ENCODE measurements at places on chromosomes 12 and 14. TPM values are rescaled to one million over a fixed set of nuclear protein-coding genes. Genes with fewer than 3 reads are reported as not detected.

MYF5 gene
- not detected for polyA plus RNA-seq

DNA sequence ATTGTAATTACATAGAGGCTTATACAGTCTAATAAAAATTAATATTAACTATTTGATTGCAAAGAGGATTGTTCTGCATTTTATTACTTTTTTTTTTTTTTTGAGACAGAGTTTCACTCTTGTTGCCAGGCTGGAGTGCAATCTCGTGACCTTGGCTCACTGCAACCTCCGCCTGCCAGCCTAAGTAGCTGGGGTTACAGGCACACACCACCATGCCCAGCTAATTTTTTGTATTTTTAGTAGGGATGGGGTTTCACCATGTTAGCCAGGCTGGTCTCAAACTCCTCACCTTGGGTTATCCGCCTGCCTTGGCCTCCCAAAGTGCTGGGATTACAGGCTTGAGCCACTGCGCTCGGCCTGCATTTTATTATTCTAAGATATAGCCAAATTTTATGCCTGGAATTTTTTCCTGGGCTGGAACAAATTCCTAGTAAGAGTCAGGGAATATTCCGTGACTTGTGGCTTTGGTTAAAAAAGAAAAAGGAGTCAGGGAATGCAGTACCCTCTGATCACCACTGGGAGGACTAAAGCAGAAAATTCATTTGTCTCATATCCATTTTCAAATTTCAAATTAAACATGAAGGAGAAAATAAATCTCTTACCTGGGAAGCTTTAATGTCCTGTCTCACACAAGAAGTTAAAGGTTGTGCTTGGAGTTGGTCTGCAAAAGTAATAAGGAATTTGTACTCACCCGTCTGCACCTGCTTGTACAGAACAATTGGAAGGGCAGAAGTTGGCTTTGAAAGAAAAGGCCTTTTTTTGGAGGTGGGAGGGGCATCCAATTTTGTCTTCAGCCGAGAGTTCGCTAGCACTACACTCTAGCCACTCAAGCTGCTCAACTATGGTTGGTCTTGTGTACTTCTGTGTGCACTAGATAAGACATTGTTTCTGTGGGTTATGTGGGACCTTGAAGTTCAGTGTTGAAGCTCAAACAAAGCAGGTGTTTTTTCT, 8.7 kb downstream of the MARK3 start:
- no peak for DNase-seq

GRCh38 chr14:68460541-68460940, 332.3 kb downstream of the ZFP36L1 start:
- no peak for DNase-seq

SLC38A1 gene
- polyA plus RNA-seq = 106 TPM

- no peak for DNase-seq
These were observed 105.2 kb upstream of the CDKN3 start for GRCh38 chr14:54291491-54292191.

DNA sequence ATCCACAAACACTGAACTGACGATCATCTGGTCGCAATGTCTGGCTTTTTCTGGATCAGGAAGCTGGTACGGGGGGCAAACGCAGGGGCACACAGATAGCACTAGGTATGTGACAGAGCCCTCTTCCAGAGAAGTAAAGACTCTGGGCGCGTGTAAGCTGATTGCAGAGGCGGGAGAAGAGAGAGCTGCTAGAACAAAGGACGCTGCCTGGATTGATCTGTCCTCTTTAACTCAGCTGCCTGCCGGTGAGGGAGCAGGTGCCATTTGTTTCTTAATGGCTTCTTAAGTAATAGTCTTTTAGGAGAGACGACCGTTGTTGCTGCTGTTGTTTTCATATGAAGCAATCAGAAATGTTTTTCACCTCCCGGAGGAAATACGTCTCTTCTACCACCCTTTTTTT, 77.3 kb downstream of the GLT1D1 start:
- no peak for DNase-seq

TAPBPL gene
- 7.3 TPM for polyA plus RNA-seq

GRCh38 chr14:51498411-51499227, 153.1 kb upstream of the FRMD6 start:
- DNase-seq = peak; percentile 94

- DNase-seq = peak; percentile 33
These were observed 6.2 kb upstream of the RNASE10 start for GRCh38 chr14:20499108-20499507.

DNA sequence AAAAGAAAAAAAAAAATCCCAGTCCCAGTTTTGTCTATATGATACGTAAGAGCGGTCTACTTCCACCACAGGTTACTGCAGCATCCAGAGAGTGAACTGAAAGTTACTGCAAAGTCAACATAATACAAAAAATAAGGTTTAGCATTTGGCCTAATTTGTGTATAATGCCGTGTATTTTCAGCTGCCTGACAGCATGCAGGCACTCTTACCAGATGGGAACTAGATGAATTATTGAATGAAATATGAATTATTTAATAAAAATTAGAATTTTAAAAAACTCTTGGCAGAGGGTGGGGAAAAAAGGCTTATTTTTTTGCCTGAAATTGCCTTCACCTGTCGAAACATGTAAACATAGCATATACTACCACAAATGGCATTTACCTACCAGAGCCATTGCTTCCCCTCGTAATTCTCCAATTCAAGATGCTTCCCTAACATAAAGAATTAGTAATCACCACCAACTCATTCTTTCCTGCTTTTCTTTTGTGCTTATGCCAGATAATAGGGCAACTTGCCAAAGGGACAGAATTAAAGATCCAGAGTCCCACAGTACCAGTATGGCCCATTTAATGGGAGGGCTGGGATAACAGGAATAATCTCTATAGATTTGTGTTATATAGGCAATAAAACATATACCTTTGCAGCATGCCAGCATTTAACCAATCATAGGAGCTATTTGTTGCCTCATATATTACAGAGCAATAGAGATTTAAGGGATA, 31.1 kb downstream of the ATF7 start:
- DNase-seq = no peak

DNA sequence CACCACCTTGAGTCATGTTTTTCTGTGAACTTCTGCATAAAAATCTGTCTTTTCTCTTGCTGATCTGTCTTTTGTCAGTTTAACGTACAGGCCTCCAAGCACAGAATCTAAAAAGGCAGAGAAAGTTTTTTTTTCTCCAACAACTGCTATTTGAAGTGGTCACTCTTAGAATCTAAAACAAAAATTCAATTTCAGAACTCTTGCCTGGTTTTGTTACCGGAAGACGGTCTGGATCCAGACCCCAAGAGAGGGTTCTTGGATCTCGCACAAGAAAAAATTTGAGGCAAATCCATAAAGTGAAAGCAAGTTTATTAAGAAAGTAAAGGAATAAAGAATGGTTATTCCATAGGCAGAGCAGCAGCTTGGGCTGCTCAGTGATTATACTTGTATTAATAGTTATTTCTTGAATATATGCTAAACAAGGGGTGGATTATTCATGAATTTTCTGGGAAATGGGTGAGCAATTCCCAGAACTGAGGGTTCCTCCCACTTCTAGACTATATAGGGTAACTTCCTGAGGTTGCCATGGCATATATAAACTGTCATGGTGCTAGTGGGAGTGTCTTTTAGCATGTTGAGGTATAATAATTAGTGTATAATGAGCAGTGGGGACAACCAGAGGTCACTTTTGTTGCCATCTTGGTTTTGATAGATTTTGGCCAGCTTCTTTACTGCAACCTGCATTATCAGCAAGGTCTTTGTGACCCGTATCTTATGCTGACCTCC, 150.0 kb upstream of the PLEKHA5 start:
- DNase-seq = no peak

DNA sequence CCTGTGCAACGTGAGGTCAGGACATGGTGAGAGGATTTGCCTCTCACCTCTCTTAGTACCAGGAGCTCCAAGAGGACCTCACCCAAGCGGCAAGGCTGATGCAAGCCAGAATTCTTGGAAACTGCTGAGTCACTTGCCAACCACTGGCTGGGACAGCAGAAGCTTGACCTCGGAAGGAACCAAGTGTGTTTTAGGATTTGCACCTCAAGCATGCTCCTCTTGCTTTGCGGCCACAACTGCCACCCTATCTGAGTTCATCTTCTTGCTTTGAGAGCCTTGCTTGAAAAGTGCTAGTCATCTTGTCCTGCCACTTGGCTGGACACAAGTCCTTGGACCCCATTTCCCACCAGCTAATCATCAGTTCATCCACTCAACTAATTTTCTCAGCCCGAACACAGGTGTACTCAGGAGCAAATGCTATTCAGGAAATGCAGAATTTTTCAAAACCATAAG, 195.8 kb downstream of the SLC25A21 start:
- DNase-seq = peak; percentile 58

CD27 gene
- not detected for polyA plus RNA-seq

BTBD7 gene
- 24.2 TPM for polyA plus RNA-seq

GARIN6 gene
- not detected for polyA plus RNA-seq

SMIM41 gene
- polyA plus RNA-seq = not detected

VDR gene
- polyA plus RNA-seq = 105 TPM

DNA sequence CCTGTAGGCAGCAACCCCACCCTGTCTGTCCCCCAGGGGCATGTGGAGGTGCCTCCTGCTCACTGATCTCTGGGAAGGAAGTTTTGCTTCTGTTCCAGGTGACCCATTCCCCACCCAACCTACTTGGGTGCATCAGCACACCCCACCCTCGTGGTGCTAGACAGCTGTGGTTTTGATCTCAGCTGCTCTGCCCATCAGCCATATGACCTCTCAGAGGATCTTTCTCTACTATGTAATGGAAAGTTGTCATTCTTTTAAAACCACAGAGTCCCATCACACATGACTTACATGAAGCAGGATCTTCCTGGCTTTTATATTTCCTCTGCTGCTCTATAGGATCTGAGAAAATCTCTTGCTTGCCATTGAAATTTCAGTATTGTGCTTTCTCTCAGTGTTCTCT, 13.5 kb upstream of the KRT82 start:
- DNase-seq = peak; percentile 59

DNA sequence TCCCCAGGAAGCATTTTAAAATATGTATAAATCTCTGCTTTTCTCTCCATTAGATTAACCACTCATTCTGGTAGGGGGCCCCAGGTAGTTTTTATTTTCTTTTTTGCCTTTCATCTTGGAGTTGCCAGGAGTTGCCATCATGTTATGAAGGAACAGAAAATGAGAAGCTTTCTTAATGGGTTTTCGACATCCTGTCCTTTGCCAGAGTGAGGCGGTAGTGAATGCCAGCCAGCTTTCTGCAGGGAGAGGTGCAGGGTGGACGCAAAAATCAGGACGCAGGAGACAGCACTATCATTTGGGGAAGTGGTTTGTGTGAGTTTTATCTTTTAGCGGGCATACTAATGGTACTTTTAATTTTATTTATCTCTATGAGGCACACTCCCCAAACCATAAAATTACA, 1.7 kb downstream of the RASSF8 start:
- peak; percentile 44 for DNase-seq

DNA sequence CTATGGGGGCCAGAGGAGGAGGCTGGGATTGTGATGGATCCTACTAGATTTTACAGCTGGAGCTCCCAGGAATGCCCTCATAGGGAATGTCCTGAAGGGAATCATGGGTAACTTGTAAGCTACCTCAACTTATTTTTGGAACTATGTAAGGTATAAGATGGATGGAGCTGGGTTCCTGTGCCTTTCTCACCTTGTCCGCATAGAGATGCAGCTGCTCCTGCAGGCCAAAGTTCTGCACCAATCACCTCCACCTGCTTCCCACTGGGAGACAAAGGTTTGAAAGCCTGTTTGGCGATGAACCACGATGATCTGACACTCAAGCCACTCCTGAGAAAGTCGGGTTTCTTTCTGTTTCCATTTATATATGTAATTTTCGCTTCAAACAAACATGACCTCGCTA, 648 bp upstream of the AKAP5 start:
- DNase-seq = no peak

GRCh38 chr12:48216785-48217184, 13.7 kb upstream of the OR10AD1 start:
- DNase-seq = no peak

NPAS3 gene
- 0.01 TPM for polyA plus RNA-seq

- no peak for DNase-seq
These were observed 440 bp upstream of the ISM2 start for GRCh38 chr14:77498984-77499527.

GRCh38 chr14:68011406-68012028, 191.9 kb downstream of the RAD51B start:
- DNase-seq = no peak

DNA sequence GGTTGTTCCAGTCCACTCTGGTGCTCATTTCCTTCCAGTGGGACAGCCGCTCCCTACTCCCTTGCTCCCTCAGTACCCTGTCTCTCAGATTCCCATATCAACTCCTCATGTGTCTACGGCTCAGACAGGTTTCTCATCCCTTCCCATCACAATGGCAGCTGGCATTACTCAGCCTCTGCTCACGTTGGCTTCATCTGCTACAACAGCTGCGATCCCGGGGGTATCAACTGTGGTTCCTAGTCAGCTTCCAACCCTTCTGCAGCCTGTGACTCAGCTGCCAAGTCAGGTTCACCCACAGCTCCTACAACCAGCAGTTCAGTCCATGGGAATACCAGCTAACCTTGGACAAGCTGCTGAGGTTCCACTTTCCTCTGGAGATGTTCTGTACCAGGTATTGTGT, 69.9 kb downstream of the RAD52 start:
- DNase-seq = peak; percentile 29

KRT72 gene
- not detected for polyA plus RNA-seq

DNA sequence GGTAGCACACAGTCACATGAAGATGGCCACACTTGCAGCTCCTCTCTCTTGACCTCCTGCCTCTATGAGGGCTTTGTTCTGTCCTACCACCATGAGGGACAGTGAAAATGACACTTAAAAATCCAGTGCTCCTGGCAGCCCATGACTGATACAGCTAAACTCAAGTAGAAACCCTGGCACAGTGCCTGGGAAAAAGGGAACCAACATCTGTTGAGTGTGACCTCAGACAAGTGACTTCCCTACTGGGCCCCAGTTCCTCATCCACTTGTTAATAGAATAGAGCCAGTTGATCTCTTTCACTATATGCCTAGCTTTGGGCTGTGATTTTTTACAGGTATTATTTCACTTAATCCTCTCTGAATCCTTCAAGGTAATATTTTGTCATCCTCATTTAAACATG, 4.8 kb downstream of the GUCY2C start:
- DNase-seq = no peak

- no peak for DNase-seq
These were observed 1124.6 kb downstream of the AACS start for GRCh38 chr12:126189856-126190255.

GPR84 gene
- polyA plus RNA-seq = 0.11 TPM

GRCh38 chr14:89344920-89345254, 72.1 kb downstream of the FOXN3 start:
- no peak for DNase-seq

ADCY6 gene
- polyA plus RNA-seq = 12.9 TPM

DNA sequence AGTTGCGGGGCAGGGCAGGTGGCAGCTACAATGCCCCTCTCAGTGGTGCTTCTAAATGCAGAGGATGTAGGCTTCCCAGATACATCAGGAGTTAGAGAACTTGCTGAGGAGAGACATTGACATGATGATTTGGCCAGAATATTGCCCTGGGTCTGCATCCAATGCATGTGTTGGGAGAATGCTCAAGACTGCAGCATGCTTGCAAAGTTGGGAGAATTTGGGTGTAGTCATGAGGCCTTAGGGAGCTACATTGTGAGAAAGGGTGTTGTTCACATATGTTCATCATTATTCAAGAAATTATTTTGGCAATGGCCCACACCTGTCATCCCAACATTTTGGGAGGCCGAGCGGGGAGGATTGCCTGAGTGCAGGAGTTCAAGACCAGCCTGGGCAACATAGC, 149.9 kb downstream of the SAMD4A start:
- DNase-seq = no peak

Measured in mammary epithelial cell (primary cell).